ENCODE measurements at places on chromosomes 1 and 21.

GRCh38 chr1:186813420-186813819, 15.3 kb upstream of the PLA2G4A start:
- DNase-seq, result no peak

GRCh38 chr1:240242601-240243144, 151.0 kb downstream of the FMN2 start:
- peak; percentile 76 for DNase-seq

DNA sequence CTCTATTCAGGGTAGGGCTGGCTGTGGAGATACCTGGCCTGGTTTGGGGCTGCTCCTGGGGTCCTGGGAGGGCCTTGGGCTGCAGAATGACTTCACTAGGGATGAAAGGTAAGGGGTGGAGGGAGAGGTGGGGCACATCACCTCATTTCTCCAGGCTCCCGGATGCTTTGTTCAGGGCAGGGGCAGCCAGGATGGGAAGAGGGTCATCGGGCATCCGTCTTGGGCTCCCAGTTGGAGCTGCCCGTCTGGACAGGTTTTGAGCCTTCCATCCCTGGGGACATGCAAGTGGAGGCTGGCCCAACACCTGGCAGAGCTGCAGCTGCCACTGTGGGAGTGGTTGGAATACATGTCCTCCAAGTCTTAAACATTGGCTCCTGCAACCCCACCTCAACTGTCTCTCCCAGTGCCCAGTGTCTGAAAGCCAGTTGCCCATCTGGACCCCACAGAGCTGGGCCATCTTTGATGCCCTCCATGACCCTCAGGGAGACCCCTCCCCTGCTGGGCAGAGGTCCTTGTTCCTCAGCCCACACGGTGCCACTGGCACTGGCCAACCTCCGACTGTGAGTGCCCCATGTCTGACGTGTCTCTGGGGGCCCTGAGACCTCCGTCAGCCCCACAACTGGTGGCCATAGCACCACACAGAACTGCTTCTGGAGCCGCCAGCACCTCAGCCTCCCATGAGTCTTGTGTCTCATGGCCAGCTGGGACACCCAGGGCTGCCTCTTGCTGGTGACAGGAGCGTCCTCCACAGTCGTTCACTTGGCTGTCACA, 52.8 kb downstream of the TRIM11 start:
- DNase-seq, result no peak

DNA sequence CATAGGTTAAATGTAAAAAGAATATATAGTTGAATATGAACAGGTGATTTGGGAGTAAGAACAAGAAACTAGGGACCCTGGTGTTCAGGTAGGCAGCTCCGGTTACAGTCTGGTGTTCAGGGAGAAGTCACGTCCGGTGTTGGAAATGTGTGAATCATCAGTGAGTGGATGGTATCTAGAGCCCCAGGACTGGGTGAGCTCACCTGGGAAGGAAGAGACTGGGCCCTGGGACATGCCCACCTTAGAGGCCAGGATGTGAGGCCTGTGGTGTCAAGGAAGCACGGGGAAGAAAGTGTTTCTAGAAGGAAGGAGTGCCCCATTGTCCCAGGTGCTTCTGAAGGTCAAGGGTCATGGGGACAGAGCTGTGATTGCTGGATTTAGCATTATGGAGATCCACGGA, 1.5 kb upstream of the GJB3 start:
- DNase-seq, result no peak

GRCh38 chr1:61487801-61488200, 237.1 kb downstream of the TM2D1 start:
- no peak for DNase-seq

GRCh38 chr1:97304366-97304765, 582.8 kb downstream of the PTBP2 start:
- DNase-seq, result no peak

GRCh38 chr1:119686661-119687060, 25.1 kb upstream of the PHGDH start:
- no peak for DNase-seq

- no peak for DNase-seq
Observed at GRCh38 chr1:229102741-229103391, 168.0 kb upstream of the RAB4A start.

GRCh38 chr1:215748431-215748830, 181.3 kb downstream of the KCTD3 start:
- no peak for DNase-seq

- DNase-seq, result peak; percentile 70
Observed at GRCh38 chr1:121586369-121587229, 401.8 kb downstream of the SRGAP2C start.

GRCh38 chr1:97668945-97669344, 251.9 kb downstream of the DPYD start:
- DNase-seq, result no peak

DNA sequence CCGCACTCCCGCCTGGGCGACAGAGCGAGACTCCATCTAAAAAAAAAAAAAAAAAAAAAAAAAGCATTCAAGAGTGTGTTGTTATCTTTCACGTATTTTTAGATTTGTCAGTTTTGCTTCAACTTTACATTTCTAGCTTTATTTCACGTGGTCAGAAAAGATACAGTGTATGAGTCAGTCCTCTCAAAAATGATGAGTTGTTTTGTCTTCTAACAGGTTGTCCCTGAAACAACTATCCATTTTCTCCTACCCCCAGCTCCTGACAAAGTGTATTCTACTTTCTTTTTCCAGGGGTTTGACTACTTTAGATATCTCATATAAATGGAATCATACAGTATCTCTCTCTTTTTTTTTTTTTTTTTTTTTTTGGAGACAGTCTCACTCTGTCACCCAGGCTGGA, 5.5 kb upstream of the ZNF695 start:
- DNase-seq, result no peak

- peak; percentile 26 for DNase-seq
Observed at GRCh38 chr21:44433791-44434567, 21.3 kb upstream of the LRRC3 start.

DNA sequence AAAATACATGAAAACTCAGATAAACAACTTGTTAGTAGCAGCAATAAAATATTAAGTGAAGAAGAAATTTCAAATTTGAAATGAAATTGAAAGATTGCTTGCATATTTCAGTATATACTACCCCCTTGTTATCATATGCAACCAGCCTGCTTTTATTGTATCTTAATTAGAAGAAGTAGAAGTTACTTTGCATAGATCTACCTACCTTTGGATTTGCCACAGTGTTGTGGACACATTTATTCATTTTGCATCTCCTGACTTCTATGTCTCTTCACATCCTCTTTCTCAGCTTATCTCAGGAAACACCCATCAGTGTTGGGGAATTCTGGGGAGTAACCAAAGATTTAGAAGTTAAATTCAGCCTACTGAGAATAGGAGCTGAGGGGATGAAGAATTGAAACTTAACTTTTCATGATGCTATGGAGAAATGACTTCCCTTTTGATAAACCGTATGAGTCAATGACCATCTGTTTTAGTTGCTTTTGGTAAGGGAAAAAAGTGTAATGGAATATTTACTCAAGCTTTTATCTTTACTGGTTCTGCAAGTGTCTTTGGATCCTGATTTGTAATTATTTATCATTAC, 96.9 kb downstream of the RGL1 start:
- DNase-seq, result no peak

GRCh38 chr1:12078938-12079861, 16.1 kb downstream of the TNFRSF8 start:
- DNase-seq, result peak; percentile 83

DNA sequence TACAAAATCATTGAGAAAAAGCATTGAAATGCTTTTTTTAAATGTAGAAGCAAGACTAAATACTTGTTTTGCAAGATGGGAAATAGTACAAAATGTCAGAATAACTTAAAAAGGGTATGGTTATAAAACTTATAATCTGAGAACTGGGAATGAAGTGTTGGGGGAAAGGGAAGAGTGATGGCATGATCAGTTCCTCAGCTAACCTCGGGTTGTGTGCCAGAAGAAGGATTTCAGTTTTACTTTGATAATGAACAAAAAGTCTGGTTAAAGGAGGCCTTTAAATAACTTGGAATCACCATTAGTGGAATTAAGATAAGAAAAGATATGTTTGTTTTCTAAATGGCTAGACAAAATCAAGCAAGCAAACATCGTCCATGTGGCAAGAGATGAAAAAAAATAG, 20.7 kb downstream of the NEK7 start:
- DNase-seq, result no peak

DNA sequence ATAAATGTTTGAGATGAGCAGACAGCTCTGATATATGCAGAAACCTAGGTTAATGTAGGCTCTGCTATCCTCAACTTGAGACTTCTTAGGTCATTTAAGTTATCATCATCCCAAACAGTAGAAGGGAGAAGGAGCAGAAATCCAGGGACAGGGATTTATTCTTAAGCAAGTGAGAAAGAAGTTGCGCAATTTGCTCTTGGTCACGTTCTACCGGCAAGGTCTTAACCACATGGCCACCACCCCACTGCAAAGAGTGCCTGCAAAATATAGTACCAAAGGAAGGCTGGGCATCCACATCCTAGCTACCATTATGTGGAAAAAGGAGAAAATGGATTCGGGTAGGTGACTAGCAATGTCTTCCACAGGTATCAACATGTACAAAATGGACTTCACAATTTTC, 25.2 kb downstream of the CRNN start:
- DNase-seq, result no peak

DNA sequence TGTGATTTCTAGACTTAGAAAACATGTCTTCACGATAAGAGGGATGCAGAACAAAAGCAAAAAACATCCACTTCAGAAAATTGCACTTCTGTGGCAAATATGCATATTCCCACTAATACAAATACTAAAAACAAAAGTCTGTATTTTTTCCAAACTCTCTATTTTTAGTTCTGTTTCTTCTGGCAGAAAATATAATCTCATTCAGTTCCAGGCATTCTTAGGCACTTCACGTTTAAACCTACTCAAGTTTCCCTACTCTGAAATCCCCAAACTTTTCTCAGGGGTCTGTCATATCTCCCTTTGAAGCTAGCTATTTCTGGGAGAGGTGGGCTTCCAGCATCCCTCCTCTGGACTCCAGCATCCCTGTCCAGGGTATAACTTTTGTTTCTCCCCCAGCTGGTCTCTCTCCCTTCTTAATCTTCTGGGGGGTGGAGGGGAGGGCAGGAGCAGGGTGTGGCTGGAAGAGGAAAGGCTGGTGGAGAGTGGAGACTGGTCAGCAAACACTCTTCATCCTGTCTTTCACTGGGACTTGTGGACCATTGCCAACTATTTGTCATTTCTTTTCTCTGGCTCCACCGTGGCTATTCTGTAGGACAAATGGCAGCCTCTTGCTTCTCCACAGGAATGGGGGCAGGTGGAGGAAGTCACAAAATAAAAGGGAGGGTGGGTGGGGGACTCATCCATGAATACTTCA, 19.6 kb upstream of the NCF2 start:
- no peak for DNase-seq

DNA sequence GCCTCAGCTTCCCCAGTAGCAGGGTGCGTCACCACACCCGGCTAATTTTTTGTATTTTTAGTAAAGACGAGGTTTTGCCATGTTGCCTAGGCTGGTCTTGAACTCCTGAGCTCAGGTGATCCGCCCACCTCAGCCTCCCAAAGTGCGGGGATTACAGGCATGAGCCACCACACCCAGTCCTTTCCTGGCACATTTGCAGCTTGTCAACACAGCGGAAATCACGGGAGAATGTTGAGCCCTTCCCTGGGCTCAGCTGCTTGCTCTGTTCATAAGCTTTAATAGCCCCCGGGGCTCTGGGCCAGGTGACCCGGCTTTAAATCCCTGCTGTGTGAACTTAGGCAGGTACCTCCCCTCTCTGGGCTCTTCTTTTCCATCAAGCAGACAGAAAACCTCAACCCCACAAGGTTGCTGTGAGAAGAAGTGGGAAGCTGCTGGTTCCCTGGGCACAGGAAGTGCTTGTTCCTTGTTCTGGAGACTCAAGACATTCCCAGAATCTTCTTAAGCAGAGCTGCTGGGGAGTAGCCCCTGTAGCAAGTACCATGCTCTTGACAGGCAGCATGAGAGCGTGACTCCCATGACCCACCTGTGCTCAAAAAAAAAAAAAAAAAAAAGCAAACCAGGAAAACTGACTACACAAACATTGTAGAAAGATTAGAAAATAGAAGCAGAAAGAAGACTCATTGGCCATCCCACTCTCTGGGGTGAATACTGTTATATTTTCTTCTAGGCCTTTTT, 14.5 kb upstream of the SELENON start:
- DNase-seq, result no peak

DNA sequence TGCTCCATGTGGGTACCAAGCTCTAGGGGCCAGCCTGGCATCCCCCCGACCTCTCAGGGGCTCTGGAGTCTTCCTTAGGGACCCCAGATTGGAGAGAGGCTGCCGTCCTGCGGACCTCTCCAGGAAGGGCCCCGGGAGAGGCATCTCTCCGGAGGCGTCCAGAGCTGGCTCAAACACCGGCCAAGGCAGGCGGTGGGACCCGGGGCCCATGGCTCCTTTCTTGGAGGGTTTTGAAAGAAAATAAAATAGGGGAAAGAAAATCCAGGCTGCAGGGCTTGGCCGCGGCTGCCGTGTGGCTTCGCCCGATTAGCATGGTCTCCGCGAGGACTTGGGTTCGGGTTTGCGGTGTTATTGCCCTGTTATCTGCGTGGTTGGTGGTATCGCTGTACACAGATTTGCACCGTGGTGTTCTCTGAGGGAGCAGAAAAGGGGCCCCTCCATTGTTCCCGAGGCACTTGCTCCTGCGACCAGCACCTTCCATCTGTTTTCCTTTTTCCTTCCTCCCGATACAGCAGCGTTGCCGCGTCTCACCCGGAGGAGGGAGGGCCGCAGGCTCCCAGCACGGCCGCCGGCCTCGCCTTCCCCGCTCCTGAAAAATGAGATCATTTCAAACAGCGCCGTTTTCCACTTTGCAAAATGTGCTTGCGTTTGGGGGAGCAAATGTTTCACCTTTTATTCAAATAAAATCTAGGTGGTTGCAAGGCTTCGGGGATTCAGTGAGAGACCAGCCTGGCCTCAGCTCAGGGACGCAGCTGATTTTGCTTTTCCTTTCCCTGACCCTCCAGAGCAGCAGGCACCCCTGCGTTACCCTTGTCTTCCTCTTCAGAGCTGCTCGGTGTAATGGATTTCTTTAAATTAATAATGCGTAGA, 86.3 kb downstream of the PRDM16 start:
- DNase-seq, result no peak

Data from islet precursor cell (in vitro differentiated cells).